NCI-H460 (cell line): ENCODE measurements at places on chromosomes 7 and 10.
A peak's percentile ranks its signal among the peaks of the same experiment; 100 is the strongest.

DNA sequence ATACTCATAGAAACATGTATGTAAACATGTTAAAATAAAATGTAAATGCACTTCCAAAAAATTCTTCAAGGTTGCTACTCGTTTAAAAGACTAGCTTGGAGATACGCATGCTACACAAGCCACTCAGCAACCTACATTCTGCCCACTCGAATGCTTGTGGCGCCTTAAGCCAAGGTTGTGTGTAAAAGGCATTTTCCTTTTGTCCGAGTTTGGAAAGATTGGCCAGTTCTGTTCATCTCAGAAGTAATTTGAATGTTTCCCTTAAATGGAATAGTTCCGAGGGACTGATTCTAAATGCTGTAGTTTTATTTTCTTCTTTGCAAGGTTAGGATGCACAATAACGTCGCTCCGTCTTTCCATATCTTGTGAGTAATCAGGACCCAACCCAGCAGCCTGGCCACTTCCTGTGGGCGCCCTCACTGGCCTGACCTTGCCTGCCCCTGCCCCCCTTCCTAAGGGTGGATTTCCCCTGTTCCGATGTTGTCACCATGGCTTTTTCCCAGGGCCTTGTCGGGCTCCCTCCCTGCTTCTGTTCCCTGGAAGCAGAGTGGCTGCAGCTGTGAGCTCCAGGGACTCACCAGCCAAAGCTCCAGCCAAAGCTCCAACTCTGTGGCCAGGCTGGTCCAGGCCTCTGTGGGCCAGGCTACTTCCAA lies 70.6 kb downstream of the PTPRE start:
- no peak for DNase-seq

GRCh38 chr10:125079091-125079600 lies 81.2 kb downstream of the CTBP2 start:
- DNase-seq: no peak

- DNase-seq: no peak
These were observed 74.4 kb upstream of the PAX2 start for GRCh38 chr10:100670828-100671479.

DNA sequence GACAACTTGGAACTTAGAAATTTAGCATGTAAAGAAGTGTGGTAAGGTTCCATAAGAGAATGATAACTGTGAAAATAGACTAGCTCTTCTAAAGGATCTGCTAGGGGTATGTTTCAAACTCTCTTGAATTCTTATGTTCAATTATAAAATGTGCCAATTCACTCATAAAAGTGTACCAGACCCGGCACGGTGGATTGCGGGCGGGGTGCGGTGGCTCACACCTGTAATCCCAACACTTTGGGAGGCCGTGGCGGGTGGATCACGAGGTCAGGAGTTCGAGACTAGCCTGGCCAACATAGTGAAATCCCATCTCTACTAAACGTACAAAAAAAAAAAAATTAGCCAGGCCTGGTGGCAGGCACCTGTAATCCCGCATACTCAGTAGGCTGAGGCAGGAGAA lies 105.4 kb upstream of the CAV2 start:
- DNase-seq: no peak

GRCh38 chr7:84548366-84549365 lies 354.1 kb upstream of the SEMA3A start:
- no peak for DNase-seq

GRCh38 chr7:44286182-44286617 lies 39.2 kb downstream of the CAMK2B start:
- DNase-seq: no peak

DNA sequence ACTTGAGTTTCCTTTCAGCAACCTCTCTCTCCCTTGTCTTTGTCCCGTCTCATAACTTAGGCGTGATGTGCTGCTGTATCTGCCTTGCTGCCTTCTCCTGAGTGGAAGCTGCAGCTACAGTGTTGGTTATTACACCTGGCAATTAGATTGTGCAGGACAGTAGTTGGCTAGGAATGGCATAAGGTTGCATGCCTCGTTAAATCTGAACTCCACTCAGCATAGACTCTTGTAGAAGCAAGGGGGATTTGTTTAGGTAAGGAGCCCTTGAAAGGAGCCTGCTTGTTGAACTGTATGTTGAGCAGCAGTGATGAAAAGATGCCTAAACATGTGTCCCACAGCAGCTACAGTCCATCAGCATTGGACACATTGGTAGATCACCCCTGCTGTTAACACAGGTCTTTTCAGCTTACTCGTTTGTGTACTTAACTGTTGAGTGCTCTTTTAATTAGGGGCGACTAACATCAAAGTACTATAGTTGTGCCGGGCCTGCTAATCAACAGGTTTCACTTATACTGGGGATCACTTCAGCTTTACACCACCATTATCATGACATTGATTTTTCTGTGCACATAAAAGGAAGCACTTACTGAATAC lies 225.0 kb downstream of the AUTS2 start:
- no peak for DNase-seq

- DNase-seq: no peak
These were observed 1.8 kb downstream of the ARMC10 start for GRCh38 chr7:103076764-103077163.

DNA sequence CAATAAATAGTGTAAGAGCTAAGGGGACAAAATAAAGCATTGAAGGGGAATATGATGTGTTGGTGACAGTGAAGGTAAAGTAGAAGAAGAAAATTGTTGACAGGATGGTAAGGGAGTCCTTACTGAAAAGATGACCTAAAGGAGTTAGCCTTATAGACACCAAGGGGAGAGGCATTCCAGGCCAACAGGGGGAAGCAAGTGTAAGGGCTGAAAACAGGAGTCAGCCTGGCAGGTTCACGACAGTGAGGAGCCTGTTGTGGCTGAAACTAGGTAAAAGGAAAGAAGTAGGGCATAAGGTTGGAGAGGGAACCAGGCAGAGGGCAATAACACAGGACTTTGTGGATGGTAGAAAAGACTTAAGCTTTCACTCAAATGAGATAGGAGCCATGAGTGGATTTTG lies 34.0 kb downstream of the PNLIPRP3 start:
- no peak for DNase-seq

GRCh38 chr7:135169141-135169963 lies 1.2 kb downstream of the CYREN start:
- DNase-seq: peak; percentile 44

DNA sequence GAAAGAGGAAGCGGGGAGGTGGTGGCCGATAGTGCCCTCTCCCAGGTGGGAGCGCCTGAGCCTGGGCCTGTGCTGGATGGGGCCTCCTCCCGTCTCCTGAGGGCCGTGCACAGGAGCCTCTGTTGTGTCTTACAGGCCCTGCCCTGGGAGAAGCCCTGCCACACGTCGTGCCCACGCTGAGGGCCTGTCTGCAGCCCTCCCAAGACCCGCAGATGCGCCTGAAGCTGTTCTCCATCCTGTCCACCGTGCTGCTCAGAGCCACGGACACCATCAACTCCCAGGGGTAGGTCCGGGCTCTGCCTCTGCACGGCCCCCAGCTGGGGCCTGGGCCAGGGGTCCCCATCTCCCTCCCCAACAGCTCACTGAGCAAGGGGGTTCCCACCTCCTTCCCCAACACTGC lies 43.3 kb upstream of the PRKAR1B start:
- no peak for DNase-seq

DNA sequence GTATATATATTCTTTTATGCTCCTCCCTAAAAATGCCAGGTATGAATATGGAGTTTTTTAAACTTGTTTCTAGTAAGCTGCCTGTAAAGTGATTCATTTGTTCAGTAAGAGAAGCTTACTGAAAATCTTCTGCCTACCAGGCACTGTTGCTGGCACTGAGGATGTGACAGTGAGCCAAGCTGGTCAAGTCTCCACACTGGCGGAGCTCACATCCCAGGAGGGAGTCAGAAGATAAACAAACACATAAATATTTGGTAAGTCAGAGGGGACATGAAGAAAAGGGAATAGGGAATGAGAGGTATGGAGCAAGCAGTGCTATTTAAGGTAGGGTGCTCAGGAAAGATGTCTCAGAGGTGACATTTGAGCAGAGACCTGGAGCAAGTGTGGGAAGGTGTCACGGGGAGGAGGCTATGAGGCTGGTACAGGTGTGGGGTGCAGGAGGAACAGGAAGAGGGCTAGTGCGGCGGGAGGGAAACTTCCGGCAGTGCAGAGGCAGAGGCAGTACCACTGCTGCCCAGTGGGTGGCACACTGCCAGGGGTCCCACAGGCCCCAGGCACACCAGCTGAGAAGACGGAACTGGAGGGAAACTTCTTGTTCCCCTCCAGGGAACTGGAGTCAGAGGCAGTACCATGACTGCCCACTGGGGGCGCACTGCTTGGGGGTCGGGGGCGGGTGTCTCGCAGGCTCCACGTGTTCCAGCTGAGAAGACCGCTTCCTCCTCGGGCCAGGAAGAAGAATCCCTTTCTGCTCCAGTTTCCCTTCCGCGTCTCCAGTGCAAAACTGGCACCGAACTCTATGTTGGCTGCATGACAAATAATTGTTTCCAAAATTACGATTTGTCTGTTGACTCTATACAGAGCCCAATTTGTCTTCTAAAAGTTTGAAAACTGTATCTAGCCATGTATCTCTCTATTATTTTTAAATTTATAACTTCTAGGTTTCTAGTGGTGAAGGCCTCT lies 161.0 kb downstream of the TEX36 start:
- DNase-seq: peak; percentile 13

GRCh38 chr10:12985347-12985746 lies 16.2 kb downstream of the CCDC3 start:
- DNase-seq: no peak

GRCh38 chr10:122338609-122339441 lies 35.7 kb upstream of the PLEKHA1 start:
- DNase-seq: no peak

DNA sequence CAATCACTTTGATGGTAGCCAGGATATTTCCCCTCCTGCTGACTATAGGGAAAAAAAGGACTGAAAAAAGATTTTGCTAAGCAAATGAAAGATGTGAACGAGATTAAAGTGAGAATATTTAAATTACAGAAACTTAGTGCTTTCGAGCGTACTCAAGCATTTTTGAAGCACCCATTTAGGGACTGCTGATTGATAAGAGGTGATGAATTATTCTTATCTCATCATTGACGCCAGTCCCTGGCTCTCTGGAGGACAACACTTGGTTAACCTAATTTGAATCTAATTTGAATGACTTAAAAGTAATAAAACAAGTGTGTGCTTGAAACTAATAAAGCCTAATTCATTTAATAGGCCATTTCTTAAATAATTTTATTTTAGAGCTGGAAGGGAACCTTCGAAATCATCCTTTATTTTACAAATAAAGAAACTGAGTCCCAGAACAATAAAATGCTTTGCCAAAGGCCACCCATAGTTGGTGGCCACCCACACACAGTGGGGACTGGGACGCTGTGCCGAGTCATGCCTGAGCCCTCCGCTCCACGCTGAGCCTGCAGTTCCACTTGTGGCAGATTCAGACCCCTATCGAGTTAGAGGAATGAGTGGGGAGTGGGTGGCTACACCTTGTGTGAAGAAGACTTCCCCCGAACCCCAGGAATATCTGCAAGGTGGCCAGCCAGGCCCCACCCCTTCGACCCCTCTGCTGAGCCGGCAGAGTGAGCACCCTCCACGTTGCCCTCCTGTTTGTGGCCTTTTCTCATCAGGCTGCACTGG lies 61.1 kb upstream of the SAMD8 start:
- no peak for DNase-seq

GRCh38 chr7:28954471-28954870 lies 3.7 kb downstream of the TRIL start:
- DNase-seq: no peak

DNA sequence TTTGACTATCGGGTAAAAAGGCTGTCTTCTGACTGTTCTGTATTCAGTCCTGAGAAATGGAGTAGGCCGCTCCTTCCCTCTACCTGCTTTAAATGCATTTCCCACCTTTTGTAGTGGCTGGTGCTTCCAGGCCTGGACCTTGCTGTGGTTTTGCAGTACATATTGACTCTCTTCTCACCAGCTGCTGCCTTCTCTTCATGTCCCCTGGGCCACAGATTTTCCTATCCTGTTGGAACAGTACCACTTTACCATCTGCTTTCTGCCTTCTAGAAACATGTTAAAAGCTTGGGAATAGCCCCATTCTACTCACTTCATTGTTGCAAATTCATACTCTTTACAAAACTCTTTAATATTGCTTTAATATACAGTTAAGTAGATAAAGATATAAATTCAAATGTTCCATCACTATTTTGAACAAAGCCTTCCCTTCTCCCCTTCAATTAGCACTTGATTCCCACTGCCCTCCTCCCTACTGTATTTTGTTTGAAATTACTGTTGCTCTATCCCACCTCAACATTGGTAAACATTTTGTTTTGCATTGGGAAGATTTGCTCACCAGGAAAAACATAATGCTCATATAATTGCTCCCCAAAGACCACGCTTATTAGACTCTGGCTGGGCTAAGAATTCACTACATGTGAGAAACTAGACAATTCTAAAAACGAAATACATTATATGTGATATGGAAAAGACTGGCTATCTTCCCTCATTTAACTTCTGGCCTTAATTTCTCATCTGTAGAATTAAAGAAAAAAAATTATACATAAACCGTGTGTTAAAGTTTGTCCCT lies 17.3 kb upstream of the SEMA3C start:
- no peak for DNase-seq

DNA sequence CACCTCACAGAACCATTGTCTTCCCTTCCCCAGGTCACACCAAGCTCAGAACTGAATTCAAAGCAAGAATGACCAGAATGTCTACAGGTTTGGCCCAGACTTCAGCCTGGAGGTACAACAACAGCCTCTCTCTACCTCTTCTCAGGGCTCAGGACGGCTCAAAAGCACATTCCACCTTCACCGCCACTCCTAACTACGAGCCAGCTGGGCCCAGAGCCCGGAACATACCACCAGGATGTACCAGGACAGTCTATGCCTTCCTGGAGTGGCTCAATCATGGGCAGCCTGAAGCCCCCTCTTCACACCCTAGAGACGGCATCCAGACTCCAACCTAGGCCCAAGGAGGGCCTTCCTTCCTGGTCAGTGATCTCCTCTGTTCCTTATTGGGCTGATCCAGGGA lies 41.6 kb downstream of the ANXA8 start:
- DNase-seq: no peak

GRCh38 chr7:159139202-159139601 lies 5.5 kb downstream of the VIPR2 start:
- DNase-seq: no peak

GRCh38 chr10:16909961-16910792 lies 93.0 kb upstream of the RSU1 start:
- DNase-seq: no peak

DNA sequence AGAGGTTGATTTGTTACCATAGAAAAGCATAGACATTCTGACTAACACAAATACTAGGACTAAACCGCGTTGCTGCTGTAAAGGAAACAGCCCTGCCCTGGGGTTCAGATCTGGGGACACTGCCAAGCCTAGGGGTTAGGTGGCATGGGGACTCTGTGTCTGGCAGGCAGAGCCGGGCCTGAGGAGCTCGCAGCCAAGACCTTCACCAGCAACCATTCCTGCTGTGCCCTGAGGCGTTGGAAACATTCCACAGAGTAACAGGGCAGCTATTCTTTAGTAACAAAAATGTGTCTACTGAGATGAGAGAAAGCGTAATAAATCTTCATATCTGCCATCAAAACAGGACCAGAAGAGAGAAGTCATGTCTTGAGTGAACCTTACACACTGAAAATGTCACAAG lies 280.5 kb downstream of the POM121L12 start:
- no peak for DNase-seq

- DNase-seq: no peak
These were observed 85.2 kb downstream of the WNT2 start for GRCh38 chr7:117237646-117238045.

GRCh38 chr7:29322023-29322712 lies 127.6 kb downstream of the CHN2 start:
- DNase-seq: no peak
